ENCODE measurements at places on chromosomes 12 and 14.
A peak's percentile ranks its signal among the peaks of the same experiment; 100 is the strongest.

- peak; percentile 90 for DNase-seq
Observed at GRCh38 chr14:25588751-25589150, 538.8 kb upstream of the STXBP6 start.

GRCh38 chr12:57821474-57822214, 3.1 kb upstream of the AVIL start:
- no peak for DNase-seq

- DNase-seq = no peak
Observed at GRCh38 chr14:101010293-101010692, 106.8 kb upstream of the RTL1 start.

- DNase-seq = no peak
Observed at GRCh38 chr12:11688831-11689230, 39.4 kb downstream of the ETV6 start.

DNA sequence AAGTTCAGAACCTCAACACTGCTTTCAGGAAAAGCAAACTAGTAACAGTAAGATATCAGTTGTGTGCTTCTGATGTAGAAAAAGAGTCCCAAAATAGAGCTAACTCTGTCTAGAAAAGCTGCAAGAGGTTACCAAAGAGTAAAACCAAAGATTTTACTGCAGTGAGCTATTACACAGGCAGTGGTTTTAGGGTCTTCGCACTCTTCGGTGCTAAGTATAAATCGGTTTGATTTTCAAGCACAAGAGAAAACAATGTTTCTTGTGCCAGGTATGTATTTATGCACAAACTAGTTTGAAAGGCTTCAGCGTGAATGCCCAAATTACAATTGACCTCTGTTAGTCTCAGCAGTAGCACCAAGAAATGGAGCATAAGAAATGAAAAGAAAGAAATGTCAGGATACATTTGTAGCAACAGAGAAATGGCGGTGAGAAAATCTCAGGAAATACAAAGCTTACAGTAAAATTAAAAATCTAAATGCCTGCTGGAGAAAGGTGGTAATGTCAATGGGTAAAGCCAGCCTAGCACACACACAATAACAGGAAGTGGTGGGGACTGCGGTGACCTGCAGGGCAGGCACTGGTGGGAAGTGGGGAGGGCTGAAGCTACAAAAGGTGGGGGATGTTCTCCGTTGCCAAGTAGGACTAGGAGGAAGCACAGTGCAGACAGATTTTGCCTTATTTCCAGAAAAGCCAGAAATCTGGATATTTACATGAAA, 18.0 kb upstream of the DYRK2 start:
- DNase-seq = no peak
